ENCODE measurements at places on chromosomes 4 and X.

- DNase-seq, result no peak
Measured at GRCh38 chrX:105502336-105502735, 281.8 kb upstream of the TEX13A start.

DNA sequence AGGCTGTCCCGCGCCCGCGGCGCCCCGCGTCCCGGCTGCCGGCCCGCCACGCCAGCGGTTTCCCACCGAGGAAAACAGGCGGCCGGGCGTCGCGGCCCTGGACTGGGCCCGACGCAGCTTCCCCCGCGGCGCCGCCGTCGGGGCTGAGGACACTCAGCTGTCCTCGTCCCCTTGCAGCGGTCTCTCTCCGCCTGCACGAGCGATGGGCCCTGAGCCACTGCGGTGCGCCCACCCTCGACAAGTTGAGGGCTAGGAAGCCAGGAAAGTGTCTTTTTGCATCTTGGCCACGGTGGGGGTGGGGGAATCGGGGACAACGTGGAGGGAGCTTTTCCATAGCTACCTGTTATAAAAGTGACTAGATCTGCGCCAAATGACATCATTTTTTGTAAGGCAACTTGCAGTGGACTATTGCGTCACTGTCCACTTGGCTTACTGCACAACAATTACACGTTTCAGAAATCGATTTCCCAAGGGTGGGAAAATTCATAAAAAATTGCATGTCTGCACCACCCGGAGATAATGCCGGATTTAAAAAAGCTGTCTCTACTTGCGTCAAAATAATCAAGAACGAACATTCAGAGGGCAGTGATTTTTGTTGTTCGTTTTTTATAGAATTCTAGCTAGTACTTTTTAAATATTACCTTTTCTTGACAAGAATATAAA lies 1.1 kb downstream of the KLHL15 start:
- DNase-seq, result no peak

DNA sequence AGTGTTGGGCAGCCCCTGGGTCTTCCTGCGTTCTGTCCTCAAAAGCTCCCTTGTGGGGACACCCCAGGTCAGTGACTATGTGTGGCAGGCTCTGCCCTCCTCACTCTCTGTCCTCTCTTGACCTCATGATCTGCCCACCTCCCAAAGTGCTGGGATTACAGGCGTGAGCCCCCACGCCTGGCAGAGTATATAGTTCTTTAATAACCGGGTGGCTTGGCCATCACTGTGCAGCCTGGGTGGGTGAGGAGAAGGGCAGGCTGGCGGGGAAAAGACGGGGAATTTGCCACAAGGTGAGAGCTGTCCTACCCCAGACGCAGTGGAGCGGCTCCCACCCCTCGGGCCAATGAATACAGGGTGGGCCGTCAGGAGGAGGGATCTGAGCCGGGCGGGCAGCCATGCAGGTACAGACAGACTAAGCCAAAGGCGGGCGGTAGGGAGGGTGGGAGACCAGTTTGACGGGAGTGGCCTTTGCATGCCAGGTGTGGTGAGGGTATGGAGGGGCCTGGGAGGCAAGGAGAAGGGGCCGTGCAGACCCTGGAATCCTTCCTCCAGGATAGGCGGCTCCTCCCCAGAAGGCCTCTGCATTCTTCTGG lies 2.5 kb downstream of the SH3BP2 start:
- DNase-seq, result no peak

- no peak for DNase-seq
Measured at GRCh38 chrX:69080855-69081465, 84.3 kb downstream of the PJA1 start.

DNA sequence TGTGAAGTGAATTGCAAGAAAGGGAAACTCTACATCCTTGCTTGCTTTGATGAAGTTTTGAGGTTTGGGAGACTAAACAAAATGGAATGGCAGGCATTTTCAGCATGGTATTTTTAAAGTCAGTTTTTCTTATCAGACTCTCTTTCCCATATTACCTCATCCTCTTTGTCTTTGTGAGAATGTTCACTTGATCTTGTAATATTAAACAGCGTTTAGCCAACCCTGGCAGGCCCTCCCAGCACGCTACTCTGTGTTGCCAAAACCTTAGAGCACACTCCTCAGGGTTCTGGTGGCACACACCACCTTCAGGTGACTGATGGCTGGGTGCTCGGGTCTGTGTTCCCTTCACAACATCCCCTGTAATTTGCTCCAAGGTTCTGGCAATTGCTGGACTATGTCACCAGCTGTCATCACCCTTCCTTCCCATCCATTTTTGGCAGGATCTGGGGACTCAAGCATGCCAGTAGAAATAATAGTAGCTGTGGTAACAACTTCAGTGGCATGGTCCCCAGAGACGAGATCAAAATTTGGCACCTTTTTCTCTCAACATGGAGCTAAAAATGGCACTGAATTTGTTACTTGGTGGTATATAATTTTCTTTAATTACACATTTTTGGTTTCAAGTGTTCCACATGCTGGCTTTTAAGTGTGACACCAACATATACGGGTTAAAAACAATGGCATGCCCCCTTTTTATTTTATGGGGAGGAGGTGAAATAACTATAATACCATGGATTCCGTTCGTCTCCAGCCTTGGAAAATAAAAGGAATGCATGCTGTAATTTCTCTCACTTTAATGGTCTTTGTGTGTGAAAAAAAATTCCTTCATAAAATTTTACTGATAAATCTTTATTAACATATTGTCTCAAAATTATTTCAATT lies 273.1 kb downstream of the DCTD start:
- DNase-seq, result no peak

- no peak for DNase-seq
Measured at GRCh38 chr4:41429280-41429669, 108.7 kb upstream of the LIMCH1 start.

- DNase-seq, result no peak
Measured at GRCh38 chrX:72540318-72540717, 32.3 kb downstream of the HDAC8 start.

- no peak for DNase-seq
Measured at GRCh38 chr4:124685851-124686250, 26.7 kb downstream of the ANKRD50 start.

DNA sequence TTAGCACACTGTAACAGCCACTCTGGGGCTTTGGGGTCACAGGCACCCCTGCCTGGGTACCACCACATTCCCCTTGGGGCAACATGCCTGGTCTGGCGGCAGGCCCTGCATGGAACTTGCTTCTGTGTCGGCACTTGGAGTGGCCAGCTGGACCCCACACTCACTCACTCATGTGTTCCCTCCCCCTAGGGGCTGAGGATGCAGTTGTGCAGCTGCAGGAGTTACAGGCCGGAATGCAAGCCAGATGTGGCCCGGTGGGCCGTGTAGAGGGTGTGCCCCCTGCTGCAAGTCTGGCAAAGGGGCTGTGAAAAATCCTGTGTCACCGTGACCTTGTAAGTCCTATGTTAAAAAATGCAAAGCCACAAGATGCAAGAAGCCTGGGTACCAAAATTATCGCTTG lies 34.2 kb downstream of the ATXN3L start:
- DNase-seq, result no peak

GRCh38 chr4:55754754-55755350 lies 64.7 kb upstream of the EXOC1L start:
- DNase-seq, result no peak

DNA sequence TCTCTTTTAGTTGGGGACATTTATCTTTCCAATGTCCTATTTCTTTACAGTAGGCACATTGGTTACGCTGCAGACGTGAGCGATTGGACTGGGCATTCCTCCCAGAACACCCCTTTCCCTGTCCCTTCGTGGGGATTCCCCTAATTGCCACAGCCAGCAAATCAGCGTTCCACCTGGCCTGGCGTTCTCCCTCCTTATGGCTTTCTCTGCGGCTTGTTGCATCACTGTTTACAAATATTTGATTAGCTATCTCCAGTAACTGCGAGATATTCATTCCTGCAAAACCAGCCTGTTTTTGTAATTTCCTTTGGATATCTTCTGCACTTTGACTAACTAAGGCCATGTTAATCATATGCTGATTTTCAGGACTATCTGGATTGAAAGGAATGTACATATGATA lies 202.5 kb upstream of the KLF8 start:
- no peak for DNase-seq

DNA sequence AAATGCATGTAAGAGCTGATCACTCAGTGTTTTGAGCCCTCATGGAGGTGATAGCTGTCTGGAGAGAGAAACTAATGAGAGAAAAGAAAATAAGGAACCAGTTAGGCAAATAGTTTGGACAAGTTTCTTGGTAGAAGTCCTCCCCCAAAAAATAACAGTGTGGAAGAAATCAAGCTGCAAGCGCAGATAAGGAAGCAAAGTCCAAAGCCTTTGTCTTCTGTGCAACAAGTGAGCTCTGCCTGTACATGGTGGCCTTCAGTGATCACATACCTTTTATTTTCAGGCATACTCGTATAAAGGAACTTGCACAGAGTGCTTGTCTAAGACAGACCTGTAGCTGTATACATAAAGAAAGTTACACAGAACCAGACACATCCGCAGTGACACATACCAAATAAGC lies 2.5 kb upstream of the UGT2A3 start:
- DNase-seq, result no peak

All from D721Med (cell line).